ENCODE measurements at places on chromosomes 11 and 22.

- no peak for DNase-seq
These were observed 26.3 kb downstream of the STK33 start for GRCh38 chr11:8567602-8568198.

DNA sequence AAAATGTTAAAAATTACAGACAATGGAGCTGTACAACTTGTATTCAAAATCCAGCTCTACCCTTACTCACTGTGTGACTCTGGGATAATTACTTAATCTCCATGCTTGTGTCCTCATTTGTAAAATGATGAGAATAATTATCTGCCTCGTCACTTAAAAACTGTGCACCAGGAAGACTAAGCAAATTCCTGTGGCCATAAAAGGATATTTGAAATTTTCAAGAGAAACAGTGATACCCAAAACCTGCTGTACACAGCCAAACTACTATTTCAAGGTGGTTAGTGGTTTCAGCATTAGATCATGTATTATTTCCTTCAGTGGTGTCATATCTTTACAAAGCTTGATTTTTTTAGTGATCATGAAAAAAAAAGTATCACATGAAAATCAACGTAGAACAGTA lies 136.9 kb downstream of the METTL15 start:
- no peak for DNase-seq

GRCh38 chr11:130246738-130247137 lies 68.0 kb downstream of the ZBTB44 start:
- no peak for DNase-seq

GRCh38 chr11:86692317-86692716 lies 19.9 kb upstream of the ME3 start:
- no peak for DNase-seq

GRCh38 chr22:30031328-30031727 lies 48.9 kb upstream of the HORMAD2 start:
- no peak for DNase-seq

DNA sequence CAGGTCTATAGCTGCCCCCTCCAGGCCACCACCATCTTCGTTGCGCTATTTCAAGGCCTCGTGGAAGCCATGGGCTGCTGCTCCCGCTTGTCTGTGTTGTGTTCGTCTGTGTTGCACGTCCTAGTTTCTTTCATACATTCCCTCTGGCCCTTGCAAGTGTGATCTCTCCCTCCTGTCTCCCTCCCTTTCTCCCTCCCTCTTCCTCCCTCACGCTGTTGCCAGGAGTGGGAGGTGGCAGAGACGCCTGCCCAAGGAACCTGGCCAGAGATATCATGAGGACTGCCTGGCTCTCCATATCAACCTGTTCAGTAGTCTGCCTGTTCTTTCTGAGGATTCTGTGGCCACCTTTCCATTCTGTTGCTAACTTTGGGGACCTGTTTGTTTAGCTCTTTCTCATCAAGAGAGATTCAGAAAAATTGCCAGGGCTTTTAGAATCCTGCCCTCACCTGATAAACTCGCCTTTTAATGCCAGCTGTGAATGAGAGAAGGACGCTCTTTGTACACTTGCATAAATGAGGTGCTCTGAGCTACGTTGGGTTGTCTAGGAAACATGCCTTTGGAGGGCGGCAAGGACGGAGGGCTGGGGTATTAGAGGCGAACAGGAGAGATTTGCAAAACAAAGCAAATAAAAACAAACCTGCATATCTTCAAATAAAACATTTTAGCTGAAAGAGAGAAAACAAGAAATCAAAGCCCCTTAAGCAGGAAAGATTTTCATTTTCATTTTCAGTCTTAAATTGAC lies 185.2 kb downstream of the TBC1D22A start:
- DNase-seq: no peak

DNA sequence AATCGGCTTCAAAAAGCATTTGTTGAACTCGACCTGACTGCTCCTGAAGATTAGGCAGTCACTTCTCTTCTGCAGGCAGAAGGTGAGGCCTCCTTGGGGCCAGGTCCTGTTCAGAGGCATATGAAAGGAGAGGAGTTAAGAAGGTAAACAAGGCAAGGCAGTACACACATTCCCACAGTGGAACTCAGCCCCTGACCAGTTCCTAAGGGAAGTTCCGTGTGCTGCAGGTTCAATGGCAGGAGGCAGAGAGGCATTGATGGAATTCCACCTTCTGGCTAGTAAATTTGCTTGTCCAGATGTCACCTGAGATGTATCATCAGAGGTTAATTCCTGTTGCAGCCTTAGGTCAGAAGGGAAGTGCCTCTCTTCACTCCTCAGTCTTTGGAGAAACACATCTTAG lies 337.0 kb upstream of the MTNR1B start:
- DNase-seq: no peak

GRCh38 chr11:20158597-20159257 lies 1.5 kb downstream of the DBX1 start:
- DNase-seq: no peak

- no peak for DNase-seq
These were observed 109.0 kb downstream of the SIK3 start for GRCh38 chr11:116989184-116989583.

GRCh38 chr22:32880893-32881596 lies 79.5 kb downstream of the TIMP3 start:
- DNase-seq: no peak

DNA sequence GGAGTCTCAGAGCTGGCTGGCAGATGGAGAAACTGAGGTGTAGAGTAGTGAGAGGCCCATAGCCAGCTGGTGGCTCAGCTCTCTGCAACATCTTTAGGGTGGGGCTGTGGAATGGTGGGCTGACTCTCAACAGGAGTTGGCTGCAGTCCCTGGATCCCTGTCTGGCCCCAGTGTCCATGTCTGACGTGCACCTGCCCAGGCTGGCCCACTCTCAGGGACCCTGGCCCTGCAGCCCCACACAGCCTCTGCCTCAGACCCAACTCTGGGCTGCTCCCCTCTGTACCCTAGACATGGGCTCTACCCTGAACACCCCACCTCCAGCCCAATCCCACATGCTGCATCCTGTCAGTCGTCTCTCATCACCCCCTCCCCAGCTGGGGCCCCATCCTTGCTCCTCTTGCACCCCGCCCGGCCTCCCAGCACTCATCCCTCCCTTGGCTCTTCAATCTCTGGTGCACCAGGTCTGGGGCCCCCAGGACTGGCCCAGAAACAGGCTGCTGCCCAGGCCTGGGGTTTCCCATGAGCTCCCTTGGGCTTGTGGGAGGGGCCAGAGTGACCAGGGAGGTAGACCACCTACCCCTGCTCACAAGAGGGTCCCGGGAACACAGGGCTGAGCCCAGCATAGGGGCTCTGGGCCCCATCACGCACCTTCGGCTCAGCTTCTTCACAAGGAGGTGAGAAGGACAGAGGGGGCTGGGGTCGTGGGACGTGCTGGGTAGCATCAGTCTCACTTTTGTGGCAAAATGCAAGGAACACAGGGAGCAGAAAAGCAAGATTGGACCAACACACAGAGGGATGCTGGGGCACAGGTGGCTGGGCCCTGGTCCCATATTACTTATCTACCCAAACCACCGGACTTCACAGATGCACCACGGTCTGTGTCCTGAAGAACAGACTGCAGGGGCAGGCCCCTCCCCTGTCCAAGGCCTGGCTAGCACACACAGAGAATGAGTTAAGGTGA lies 31.5 kb downstream of the ARVCF start:
- no peak for DNase-seq

Measured in stimulated activated CD4-positive, alpha-beta T cell treated with anti-CD3 and anti-CD28 coated beads, Interleukin-1b, Interleukin-23, amount 100 ng/mL, for 24 hours (primary cell).